ENCODE measurements at places on chromosomes 4 and X.
A peak's percentile ranks its signal among the peaks of the same experiment; 100 is the strongest.

GRCh38 chrX:41386222-41386990 is 52.4 kb downstream of the DDX3X start:
- no peak for DNase-seq

GRCh38 chr4:145679520-145679919 is 426 bp upstream of the C4orf51 start:
- peak; percentile 66 for DNase-seq

- DNase-seq, result no peak
Measured at GRCh38 chr4:1208266-1208961, 36.0 kb upstream of the SPON2 start.

DNA sequence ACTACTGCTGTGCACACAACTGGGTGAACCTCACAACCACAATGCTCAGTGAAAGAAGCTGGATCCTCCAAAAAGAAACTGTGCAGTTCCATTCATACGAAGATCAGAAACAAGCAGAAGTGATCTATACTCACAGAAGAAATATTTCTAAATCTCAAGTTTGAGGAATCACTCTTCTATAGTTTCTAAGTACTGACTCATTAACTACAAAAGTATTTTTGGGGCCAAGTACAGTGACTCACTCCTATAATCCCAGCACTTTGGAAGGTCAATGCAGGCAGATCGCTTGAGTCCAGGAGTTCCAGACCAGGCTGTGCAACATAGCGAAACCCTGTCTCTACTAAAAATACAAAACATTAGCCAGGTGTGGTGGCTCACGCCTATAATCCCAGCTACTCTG is 51.3 kb upstream of the RELL1 start:
- DNase-seq, result no peak

DNA sequence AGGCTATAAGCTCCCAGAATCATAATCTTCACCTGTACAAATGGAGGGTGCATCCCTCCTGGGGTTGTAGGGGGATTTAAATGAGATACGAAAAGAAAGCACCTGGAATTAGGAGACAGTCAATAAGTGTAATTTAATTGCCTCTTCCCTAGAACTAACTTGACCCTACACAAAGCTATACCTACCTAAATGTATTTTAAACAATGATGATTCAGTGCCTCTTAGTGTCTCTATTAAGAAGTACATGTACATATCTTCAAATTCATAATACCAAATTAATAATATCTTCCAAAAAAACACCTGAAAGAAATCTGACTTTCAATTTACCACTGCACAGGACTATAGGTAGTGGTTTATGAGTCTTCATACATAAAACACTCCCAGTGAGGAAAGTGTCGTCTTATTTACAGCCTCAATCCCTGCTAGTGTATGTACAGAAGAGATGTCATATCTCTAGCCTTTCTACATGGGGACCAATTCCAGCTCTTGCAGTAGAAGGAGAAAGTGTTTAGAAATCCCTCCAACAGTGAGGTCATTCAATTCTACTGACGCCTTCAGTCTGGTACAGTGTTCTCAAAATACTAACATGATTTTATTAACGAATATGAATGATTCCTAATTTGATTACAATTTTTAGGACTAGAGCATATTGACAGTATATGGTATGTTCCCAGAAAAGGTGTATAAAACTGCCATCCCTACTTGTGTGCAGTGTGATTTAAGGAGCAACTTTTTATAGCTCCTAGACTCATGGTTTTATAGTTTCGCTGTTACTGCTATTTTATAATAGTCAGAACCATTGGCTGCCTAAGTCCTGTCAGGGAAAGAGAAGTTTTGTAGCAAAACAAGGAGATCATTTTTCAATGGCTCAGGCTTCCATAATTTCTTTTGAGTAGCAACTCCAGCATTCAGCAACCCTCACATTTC is 282.7 kb downstream of the UNC5C start:
- DNase-seq, result no peak

GRCh38 chr4:39947417-39947816 is 30.3 kb downstream of the PDS5A start:
- no peak for DNase-seq

DNA sequence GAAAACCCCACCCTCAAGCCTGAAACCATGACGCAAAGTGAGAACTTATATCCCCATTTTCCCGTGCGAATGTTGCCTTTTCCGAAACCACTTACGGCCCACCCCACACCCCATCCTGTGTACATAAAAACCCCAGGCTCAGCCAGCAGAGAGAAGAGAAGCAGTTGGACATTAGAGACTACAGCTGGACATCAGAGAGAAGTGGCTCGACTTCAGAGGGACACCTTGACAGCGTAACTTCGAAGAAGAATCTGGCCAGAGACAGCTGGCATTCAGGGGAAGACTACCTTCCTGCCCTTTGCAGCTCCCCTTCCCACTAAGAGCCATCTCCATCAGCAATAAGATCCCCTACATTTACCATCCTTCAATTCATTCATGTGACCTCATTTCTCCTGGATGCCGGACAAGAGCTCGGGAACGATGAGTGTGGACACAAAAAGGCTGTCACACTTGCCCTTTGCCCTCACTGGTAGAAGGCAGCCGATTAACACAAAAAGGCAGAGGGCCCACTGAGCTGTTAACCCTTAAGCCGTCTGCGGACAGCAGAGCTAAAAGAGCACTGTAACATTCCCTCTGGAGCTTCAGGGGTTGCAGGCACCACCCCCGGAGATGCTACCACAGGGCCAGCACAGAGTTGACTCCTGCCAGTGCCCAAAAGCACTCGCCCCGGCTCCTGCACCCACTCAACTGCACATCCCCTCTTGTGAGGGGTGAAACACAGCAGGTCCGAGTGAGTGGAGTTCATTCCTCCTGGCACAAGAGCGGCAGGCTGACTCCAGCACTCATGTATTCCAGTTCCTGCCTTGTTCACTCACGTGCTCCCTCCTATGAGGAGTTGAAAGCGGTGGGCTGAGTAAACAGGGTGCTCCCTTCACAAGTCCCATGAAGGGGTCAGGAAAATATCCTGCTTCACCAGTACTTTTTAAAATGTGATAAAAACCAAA is 7.5 kb downstream of the CHM start:
- DNase-seq, result no peak

GRCh38 chr4:182139491-182139890 is 103.7 kb upstream of the TENM3 start:
- DNase-seq, result no peak

- DNase-seq, result no peak
Measured at GRCh38 chrX:119745283-119745848, 13.0 kb upstream of the SOWAHD start.

- DNase-seq, result no peak
Measured at GRCh38 chr4:40003986-40004385, 26.3 kb upstream of the PDS5A start.
